ENCODE measurements at places on chromosomes 16 and 17.

DNA sequence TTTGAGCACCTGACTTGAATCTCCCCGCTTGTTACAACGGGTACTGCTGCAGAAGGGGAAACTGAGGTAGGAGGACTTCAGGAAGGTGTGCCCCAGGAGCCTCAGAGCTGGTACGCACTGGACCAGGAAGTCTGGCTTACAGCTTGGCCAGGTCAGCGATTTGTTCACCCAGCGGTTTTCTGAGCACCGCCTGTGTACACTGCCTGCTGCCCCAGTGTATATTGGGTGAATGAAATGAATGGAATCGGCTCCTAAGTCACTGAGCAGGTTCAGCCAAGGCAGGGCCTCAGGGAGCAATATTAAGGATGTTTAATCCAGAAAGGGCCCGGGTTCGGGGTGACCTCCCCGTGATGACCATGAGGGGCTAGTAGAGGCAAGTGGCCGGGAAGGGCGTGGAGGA, 164.0 kb upstream of the CIBAR2 start:
- no peak for DNase-seq

GRCh38 chr16:13039526-13039925, 138.1 kb downstream of the SHISA9 start:
- no peak for DNase-seq

GRCh38 chr17:12928736-12929135, 89.1 kb downstream of the ELAC2 start:
- no peak for DNase-seq

DNA sequence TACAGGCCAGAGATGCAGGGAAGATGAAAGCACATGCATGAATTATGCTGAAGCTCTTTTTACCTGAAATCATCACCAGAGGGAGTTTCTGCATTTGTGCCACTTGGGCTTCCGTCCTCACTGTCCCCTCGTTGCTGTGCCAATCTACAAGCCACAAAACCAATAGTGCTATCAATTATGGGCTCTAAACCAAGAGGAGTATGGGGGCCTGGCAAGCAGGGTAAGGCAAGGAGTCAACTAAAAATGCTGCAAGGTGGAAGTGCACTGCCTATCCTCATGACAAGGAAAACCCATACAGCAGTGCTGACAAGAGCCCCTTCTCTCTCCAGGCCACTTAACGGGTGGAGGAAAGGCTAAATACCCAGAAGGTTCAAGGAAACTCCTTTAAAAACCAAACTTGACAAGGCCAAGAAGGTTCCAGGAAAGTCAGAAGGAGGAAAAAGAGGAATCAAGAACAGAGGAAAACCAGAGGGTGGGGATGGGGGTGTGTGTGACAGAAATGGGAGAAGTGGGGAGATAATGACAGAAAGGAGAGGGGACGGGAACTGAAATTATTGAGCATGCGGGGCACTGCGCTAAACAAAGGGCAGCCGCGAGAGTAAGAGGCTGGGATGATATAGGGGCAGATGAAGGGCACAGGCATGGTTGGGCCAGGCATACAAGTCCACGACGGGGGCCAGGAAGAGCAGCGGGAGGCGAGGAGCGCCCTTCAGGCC, 674 bp downstream of the C17orf75 start:
- DNase-seq, result no peak

- DNase-seq, result no peak
Measured at GRCh38 chr17:18946536-18946935, 5.4 kb upstream of the SLC5A10 start.

- DNase-seq, result no peak
Measured at GRCh38 chr17:7437369-7437863, 1.9 kb upstream of the FGF11 start.

- DNase-seq, result no peak
Measured at GRCh38 chr16:4314532-4315185, 1.2 kb upstream of the GLIS2 start.

- DNase-seq, result no peak
Measured at GRCh38 chr16:61128545-61129323, 907.5 kb downstream of the CDH8 start.

- DNase-seq, result no peak
Measured at GRCh38 chr17:44909681-44910144, 5.6 kb downstream of the GFAP start.

DNA sequence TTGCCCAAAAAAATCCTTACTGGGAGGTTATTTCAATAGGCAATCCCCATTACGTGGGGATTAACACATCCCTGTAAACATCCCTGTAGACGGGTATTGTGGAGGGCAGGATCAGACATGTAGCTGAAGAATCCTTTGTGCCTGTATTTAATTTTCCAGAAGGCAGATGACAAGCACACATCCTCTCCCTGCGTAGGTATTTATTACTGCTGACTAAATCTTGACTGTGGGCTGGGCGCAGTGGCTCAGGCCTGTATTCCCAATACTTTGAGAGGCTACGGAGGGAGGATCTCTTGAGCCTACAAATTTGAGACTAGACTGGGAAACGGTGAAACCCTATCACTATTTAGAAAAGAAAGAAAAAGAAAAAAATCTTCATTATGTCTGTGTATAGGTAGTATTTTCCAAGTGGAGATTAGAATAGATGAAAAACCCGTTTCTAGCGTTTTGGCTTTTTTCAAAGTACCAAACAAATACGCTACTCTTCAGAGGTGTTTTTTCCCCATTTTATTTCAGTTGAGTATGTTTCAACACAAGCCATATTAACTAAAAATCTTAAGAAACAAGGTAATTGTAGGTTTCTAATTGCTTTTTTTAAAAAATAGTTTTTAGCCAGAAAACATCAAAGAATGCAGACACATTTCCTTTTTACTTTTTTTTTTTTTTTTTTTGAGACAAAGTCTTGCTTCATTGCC, 1.5 kb upstream of the MARF1 start:
- no peak for DNase-seq

- DNase-seq, result no peak
Measured at GRCh38 chr17:9202532-9202931, 181.2 kb downstream of the NTN1 start.

- no peak for DNase-seq
Measured at GRCh38 chr17:40550608-40551007, 14.7 kb downstream of the CCR7 start.

GRCh38 chr16:85657267-85657650, 31.5 kb downstream of the GINS2 start:
- DNase-seq, result no peak

DNA sequence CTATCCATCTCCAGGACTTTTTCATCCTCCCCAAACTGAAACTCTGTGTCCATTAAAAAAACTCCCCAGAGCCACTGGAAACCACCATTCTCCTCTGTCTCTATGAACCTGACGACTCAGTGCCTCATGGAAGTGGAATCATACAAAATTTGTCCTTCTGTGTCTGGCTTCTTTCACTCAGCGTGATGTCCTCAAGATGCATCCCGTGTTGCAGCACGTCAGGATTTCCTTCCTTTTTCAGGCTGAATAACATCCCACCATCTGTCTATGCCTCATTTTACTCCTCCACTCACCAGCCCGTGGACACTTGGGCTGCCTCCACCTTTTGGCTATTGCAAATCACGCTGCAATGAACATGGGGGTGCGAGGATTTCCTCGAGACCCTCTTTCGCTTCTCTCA, 12.6 kb upstream of the ALDH3A1 start:
- no peak for DNase-seq

DNA sequence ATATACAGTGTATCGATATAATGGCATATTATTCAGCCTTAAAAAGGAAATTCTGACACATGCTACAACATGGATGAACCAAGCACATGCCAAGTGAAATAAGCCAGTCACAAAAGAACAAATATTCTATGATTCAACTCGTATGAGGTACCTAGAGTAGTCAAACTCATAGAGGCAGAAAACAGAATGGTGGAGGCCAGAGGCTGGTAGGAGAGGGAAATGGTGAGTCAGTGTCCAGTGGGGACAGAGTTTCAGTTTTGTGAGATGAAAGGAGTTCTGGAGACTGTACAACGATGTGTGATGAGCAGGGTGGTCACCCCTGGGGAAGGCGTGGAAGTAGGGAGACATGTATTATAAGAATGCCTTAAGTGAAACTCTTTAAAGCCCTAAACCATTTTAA, 39.9 kb downstream of the RNF157 start:
- DNase-seq, result no peak

- DNase-seq, result no peak
Measured at GRCh38 chr16:71675380-71675779, 49.1 kb downstream of the PHLPP2 start.

- no peak for DNase-seq
Measured at GRCh38 chr17:64216338-64217248, 46.5 kb downstream of the TEX2 start.

GRCh38 chr16:49492896-49493626, 119.5 kb downstream of the C16orf78 start:
- DNase-seq, result no peak

GRCh38 chr17:45260204-45260783, 1.6 kb downstream of the SPATA32 start:
- DNase-seq, result no peak

DNA sequence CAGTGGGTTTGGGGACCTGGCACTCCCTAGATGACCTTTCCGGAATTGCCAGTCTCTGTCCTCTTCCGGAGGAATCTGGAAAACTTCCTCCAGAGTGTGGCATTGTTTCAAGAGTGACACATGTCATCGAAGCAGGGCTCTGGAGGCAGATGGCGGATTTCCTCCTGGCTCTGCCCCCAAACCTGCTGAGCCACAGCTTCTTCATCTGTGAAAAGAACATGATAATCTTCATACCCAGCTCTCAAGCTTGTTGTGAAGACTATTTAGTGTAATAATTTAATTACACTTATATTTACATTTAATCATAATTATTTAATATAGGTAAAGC, 19.7 kb upstream of the TEX2 start:
- DNase-seq, result no peak

DNA sequence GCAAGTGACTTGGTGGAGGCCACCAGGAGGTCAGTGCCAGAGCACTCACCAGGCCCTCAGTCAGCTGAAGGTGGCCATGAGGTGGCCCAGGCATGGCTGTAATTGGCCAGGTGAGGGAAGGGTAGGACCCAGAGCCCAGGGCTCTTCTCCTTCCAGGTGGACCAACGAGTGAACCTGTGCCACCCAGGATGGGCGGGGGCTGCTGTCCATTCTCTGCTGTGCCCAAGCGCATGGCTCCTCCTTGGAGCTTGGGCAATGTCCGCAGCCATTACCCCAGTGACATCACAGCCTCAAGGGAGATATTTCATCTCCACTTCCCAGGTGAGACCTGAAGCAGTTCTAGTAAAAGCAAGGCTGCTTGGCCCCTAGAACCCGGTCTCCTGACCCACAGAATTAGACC, 303.0 kb upstream of the FOXF1 start:
- no peak for DNase-seq

- DNase-seq, result no peak
Measured at GRCh38 chr17:28466001-28466400, 7.4 kb upstream of the SLC13A2 start.

GRCh38 chr16:53612003-53612402, 91.7 kb downstream of the RPGRIP1L start:
- DNase-seq, result no peak

GRCh38 chr17:39684369-39685192, 3.3 kb downstream of the PGAP3 start:
- DNase-seq, result no peak

DNA sequence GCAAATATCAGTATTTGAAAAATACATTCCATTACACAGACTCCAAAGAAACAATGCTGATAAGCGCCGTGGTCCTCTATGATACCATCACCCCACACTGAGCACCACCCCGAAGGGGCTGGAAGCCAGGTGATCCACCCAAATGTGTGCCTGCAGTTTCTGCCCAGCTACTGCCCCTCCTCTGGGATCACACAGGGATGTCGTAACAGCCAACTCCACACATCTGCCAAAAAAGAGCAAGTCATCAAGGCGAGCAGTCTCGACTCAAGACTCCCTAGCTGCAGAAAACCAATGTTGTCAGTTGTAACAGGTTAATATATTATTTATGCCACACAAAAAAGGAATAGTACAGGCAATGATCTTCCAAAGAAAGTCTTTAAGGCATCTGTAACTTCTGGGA, 21.0 kb downstream of the CYB5D2 start:
- no peak for DNase-seq

DNA sequence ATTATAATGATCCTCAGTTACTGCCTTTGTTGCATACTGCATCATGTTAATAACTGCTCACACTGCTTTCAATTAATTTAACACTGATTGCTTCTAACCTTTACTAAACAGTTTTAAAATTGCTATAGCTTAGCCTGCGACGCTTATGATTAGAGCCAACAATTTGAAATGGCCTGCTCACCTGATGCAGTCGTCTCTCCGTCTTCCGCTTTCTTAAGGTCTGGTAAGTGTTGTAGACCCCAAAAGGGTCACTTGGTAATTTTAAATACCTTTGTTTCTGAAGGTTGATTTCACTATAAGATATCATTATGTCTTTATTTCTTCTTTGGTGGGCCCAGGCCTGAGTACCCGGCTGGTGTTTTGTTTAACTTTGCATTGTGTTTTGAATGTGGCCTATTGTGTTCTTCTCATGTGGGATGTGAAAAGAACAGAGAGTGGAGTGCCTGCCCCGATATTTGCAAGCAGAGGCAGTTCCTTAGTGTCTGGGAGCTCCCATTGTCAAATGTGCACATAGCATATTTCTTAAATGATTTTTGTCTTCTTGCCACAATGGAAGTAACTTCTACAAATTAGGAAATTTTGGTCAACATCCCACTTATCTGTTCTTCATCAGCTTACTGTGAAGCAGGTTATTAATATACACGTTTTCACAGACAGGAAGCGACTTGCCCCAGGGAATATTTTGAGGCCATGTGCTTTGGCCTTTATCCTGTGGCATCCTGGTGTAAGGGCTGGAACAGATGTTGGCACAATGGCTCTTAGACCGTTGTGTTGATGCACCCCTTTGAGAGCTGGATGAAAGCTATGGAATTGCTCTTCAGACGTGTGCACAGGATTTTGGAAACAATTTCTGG, 2.9 kb downstream of the PHKB start:
- no peak for DNase-seq

- DNase-seq, result no peak
Measured at GRCh38 chr17:31453896-31454295, 62.4 kb downstream of the RAB11FIP4 start.

GRCh38 chr17:28944862-28945741, 6.2 kb downstream of the PHF12 start:
- DNase-seq, result no peak

GRCh38 chr16:23508589-23509440, 1.5 kb downstream of the GGA2 start:
- DNase-seq, result no peak

All from activated CD4-positive, alpha-beta T cell treated with anti-CD3 and anti-CD28 coated beads for 1 hour (primary cell).